ENCODE measurements at places on chromosomes 12 and 14.
A peak's percentile ranks its signal among the peaks of the same experiment; 100 is the strongest.

DNA sequence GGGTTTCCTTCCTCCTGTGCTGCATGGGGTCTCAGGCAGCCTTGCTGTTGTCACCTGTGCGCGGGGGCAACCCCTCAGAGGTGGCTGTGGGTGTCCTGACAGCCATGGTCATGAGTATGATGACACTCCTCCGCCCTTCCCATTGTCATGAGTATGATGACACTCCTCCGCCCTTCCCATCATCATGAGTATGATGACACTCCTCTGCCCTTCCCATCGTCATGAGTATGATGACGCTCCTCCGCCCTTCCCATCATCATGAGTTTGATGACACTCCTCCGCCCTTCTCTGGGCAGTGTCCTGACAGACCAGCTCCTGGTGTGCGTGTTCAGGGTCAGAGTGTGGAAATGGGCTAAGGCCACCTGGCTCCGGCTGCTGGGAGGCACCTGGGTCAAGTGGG is 40.0 kb downstream of the FBRSL1 start:
- DNase-seq: no peak

- no peak for DNase-seq
Measured at GRCh38 chr12:10466311-10466710, 13.1 kb upstream of the KLRC1 start.

GRCh38 chr12:120238839-120239445 is 26.6 kb downstream of the PXN start:
- no peak for DNase-seq

GRCh38 chr12:105935106-105935505 is 203.6 kb downstream of the NUAK1 start:
- no peak for DNase-seq

DNA sequence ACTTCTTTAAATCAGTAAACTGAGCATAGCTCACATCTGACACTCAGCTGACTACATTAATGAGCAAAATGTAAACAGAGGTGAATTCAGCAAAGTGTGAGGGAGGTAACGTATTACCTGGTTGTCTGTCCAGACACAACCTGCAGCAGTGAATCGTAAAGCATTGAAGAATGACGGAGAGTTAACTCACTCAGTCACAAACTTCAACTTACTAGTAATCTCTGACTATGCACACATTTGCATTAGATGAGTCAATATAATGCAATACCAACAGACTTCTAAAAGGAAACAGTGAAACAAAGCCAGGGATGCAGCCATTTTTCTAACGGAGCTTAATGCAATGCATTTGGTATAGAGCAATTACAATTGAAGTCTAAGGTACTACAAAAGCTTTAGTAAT is 40.0 kb downstream of the STX2 start:
- no peak for DNase-seq

DNA sequence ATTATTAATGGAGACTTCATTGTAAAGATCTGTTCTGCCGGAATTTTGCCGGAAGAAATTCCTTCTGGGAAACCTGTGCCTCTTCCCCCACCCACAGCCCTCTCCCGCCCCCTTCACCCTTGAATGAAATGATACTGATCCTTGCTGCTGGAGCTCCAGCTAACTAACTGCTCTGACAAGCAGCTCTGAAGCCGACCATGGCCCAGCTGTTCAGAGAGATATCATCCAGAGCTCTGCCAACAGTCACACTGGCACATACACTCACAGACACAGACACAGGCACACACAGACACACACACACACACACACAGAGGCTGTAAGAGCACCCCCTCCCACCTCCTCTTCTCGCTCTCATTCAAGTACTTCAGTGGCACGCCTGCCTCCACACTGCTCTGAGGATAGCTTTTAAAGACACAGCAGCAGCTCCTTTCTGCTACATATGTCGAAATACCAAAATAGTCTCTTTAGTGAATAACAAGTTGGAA is 88.6 kb downstream of the R3HDM2 start:
- DNase-seq: no peak

DNA sequence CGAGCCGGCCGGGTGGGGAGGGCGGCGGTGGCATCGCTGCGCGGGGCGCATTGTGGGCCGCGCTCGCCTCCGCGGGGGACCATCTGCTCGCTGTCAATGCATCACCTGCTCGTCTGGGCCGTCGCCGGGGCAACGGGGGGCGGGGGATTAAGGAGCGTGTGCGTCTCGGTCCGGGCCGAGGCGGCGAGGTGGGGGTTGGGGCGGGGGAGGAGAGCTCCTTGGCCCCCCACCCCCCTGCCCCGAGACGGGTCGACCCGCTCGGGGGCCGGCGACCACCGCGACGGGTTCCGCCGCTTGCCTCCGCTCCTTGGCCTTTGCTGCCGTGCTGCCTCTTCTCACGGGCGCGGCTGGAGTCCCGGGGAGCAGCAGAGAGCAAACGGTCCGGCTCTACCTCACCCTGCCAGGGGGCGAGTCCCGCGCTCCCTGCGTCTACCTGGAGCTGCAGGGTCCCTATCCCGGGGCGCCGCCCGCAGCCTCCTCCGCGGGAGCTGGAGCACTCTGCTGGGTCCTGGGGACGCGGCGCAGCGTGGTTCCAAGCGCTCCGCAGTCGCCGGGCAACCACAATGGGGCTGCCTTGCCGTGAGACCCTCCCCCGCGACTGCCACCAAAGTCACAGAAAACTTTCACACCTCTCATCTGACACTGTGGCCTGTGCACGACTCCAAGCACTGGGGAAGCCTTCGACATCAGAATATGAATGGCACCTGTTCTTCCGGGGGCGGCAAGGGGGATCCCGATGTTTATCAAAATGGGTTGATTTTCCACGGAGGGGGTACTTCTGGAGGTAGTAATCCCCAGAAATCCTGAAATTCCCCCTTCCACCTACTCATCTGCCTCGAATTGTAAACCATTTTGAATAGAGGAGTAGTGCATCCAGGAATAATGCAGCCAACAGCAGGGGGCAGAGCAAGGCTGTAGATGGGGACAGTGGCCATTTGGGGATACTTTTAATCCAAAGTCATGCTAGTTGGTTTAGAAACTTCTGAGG is at the start of gene C12orf42:
TSS of gene C12orf42 (minus strand) at position 500 of the 988 bp plus-strand sequence. CDS start 17,542 bp downstream, outside the sequence.
- DNase-seq: peak; percentile 68

DNA sequence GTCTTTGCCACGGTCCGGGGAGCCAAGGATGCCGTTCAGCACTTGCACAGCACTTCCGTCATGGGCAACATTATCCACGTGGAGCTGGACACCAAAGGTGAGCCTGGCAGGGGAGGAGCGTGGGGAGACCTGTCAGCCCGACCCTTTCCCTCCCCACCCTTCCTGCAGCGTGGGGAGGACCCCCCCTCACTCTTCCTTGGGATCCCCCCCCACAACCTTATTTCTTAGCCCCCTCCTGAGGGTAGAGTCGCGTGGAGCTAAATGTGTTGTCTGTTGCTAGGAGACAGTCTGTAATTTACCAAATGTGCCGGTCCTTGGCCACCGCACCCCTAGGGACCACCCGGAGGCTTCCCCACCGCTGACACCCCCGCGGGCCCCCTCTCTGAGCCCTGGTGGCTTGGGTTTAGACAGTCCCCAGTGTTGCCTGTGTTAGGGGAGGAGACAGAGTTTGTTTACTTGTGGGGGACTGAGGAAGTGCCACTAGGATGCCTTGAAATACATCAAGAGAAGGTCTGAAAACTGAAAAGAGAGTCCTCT is 2.3 kb downstream of the SETD1B start:
- DNase-seq: peak; percentile 66

- DNase-seq: no peak
Measured at GRCh38 chr14:103491691-103492090, 30.9 kb downstream of the CKB start.

- DNase-seq: no peak
Measured at GRCh38 chr12:45601888-45602287, 127.6 kb upstream of the ARID2 start.

DNA sequence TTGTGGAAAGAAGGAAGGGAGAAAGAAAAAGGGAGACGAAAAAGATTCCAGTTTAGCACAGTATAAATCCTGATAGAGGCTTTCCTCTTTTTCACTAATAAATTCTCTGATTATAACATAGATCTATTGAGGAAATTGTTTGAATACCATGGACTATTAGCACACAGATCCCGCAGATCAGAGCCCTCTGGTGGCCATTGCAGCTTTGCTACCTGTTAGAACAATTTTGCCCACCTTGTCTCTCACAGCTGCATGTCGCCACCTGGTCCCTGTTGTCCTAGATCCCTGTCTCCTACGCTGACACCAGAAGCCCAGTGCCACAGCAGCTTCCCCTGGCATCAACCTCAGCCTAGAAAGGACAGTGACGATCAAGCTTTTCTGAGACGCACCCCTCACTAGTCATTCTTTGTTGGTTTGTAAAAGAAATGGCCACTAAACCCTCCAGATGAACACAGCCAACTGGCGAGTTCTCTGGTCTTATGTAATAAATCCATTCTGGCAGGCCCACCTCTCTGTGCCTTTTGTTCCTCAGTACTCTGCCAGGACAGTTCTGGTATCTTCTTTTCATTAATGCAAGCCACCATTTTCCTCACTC is 9.9 kb downstream of the GPHB5 start:
- peak; percentile 6 for DNase-seq

DNA sequence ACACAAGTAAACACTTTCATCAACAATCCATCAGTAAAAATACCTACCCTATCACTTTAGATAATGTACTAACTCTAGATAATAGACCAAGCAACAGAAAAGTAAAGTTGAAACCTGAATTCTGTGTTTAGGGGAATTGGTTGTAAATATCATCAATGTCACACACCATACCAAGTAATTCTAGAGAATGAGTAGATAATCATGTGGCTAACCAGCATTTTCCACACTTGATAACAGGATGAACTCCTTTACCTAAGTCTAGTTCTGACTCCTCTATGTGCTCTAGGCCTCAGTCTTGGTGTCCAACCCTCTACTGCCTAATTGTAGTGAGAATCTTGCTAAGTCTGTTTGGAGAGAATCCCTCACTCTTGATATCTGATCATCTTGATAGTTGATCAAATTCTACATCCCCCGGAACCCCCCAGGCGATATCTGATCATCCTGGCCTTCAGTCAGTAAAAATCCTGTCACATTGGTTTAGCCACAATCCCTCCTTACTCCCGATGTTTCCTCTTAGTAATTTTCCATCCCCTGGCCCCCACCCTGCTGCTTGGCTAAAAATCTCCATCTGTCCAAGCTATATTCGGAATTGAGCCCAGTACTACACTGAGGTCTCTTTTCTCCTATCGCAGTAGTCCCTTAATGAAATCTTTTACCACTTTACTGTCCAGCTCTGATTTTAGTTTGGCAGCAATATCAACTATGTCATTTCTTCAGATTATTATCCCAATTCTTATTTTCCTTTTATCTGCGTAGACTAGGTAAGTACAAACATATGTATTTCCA is 3.4 kb upstream of the SLCO1A2 start:
- DNase-seq: no peak

DNA sequence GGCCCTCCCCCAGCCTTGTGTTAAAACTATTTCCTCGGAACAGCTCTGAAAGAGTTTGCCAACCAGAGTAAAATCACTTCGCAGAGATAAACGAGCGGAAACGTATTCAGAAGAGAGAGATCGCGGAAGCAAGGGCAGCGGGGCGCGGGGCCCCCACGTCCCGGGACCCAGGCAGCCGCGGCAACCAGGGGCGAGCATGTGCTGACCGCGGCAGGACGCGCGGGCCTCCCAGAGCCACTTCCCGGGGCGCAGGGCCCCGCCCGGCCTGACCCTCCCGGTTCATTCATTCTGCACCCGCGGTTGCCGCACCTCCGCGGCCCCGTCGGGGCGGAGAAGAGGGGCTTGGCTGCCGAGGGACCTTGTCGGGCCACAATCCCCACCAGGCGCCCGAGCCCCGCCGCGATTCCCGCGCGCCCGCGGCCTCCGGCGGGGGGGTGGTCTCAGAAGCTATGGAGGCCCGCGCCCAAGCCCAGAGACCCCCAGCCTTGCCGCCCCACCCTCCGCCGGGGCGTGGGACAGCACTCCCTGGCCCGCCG is 598 bp downstream of the UBE2N start:
- DNase-seq: peak; percentile 50

DNA sequence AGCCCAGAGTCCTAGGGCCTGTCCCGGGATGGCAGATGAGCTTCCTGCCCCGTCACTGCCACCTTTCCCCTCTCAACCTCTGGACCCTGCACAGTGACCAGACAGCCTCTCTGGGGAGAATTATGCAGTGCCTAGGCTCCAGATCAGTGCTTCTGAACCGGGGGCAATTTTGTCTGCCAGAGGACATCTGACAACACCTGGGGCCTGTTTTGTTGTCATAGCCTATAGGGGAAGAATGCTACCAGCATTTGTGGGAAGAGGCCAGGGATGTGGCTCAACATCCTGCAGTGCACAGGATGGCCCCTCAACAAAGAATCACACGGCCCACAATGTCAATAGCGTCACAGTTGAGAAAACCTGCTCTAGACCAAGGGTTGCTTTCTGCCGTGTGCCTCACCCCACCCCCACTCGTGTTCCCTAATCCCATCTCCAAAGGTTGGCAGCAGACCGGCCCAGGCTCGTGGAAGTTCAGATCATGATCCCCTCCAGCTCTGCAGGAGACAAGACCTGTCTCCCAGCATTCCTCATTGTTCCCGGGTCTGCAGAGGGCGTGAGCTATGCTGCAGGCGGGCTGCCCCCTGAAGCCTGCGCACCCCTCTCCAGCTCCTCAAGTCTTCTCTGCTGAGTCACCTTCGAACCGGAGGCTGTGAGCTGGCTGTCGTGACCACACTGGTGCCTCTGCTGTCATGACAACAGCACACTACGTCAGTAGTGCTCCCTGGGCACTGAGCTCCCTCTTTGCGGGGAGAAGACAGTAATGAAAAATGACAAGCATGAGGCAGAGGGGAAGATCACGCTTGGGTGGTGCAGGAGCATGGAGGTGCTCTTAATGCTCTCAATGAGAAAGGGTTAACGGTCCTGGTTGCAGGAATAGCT is 2.0 kb upstream of the GAPDH start:
- DNase-seq: peak; percentile 83

DNA sequence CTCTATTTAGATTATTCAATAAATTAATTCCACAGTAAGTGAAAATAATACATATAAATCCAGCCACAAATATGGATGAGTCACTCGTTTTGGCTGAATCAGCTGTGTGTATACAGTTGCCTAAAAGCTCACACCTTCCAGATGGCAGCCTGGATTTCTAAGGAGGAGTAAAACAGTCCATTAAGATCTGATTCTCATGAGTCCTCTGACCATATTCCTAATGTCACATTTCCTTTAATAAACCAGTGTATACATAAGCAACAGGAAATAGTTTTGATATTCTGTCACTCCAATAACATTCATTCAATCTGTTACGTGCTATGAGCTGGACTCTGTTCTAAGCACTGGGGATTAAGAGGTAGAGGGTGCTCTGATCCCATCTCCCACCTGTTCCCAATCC is 21.8 kb downstream of the MDM1 start:
- no peak for DNase-seq

- DNase-seq: no peak
Measured at GRCh38 chr12:97877404-97877803, 414.8 kb downstream of the RMST start.

GRCh38 chr12:75183967-75184366 is 25.7 kb downstream of the KCNC2 start:
- DNase-seq: no peak

GRCh38 chr14:104334424-104335161 is 196.2 kb downstream of the KIF26A start:
- no peak for DNase-seq

GRCh38 chr12:50041062-50041860 is 16.0 kb upstream of the RACGAP1 start:
- DNase-seq: no peak

GRCh38 chr12:108211157-108211556 is 82.1 kb downstream of the WSCD2 start:
- DNase-seq: no peak

- DNase-seq: no peak
Measured at GRCh38 chr12:32098112-32098511, 8.5 kb upstream of the BICD1 start.

GRCh38 chr12:93080452-93080851 is 151.4 kb upstream of the EEA1 start:
- no peak for DNase-seq
